ENCODE measurements at places on chromosomes 13 and 19.

- DNase-seq: no peak
These were observed 2.0 kb downstream of the UHRF1 start for GRCh38 chr19:4911314-4911713.

GRCh38 chr19:17333611-17334413 is 843 bp downstream of the ANO8 start:
- DNase-seq: peak; percentile 93

DNA sequence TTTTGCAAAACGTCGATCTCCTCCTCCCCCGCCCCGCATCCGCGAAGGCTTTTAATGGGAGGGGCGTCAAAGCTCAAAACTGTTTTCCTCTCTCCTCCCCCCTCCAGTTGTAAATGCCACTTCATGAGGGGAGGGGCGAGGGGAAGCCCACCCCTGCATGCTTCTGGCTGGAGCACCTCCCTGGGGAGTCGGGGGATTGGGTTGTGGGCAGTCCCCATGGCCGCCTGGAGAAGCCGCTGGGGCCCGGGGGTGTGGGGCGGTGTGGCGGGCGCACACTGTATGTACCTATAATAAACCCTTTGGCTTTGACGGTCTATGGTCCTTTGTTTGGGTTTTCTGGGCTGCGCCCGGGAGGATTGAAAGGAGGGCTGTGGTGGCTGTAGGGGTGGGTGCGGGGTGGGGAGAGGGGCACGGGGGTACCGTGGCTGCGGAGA is 505 bp upstream of the SHKBP1 start:
- peak; percentile 53 for DNase-seq

DNA sequence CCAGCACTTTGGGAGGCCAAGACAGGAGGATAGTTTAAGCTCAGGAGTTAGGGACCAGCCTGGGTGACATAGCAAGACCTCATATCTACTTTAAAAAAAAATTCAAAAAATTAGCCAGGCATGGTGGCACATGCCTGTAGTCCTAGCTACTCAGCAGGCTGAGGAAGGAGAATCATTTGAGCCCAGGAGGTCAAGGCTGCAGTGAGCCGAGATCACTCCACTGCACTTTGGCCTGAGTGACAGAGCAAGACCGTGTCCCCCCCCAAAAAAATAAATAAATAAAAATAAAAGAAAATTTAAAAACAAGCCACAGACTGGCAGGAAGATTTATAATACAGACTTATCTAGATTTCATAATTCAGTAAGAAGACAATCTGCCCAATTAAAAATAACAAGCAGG is 14.8 kb downstream of the PSPC1 start:
- no peak for DNase-seq

GRCh38 chr19:10768936-10769335 is 51.1 kb downstream of the DNM2 start:
- no peak for DNase-seq

GRCh38 chr13:100899720-100900316 is 225.2 kb upstream of the TMTC4 start:
- DNase-seq: no peak

DNA sequence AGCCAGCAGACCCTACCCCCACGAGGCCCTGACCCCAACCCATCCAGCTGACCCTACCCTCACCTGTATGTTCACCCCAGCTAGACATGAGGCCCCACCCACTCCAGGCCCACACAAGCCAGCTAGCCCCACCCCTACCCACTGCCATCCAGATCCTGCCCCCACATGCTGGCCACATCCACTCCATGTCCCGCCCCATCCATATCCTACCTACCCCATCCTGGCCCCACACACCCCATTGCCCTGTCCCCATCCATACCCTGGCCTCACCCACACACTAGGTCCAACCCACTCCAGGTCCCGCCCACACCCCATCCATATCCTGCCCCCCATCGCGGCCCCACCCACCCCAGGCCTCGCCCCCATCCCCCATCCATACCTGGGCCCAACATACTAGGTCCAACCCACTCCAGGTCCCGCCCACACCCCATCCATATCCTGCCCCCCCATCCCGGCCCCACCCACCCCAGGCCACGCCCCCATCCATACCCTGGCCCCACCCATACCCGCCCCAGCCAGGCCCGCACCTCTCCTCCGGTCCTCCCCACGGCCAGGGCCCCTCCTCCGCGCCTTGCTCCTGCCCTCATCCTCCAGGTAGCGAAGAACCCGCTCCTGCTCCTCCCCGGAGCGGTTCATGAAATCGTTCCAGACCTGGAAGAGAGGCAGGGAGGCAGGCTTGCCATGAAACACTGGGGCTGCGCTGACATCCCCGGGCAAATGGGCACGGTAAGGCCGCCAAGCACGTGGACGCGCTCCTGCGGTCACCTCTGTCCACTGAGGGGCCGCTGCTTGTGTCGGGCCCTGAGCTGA is 7.2 kb downstream of the RNU6-9 start:
- peak; percentile 58 for DNase-seq

GRCh38 chr19:15675560-15675959 is 2.7 kb downstream of the CYP4F12 start:
- no peak for DNase-seq

DNA sequence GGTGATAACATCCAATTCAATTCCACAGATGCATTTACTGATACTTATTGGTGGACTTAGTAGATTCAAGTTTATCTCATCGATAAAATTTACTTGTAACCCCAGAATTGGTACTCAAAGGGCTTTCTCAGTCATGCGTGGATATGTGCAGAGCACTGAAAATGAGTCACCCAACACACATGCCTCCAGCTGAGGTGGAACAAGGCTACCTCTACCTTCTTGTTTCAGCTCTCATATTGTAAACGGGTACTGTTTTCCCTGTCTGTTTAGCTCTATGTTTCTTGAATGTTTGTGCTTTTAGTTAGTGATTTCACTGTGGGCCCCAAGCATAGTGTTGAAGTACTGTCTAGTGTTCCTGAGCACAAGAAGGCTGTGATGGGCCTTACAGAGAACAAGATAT is 1.5 kb downstream of the LRRC63 start:
- DNase-seq: no peak

DNA sequence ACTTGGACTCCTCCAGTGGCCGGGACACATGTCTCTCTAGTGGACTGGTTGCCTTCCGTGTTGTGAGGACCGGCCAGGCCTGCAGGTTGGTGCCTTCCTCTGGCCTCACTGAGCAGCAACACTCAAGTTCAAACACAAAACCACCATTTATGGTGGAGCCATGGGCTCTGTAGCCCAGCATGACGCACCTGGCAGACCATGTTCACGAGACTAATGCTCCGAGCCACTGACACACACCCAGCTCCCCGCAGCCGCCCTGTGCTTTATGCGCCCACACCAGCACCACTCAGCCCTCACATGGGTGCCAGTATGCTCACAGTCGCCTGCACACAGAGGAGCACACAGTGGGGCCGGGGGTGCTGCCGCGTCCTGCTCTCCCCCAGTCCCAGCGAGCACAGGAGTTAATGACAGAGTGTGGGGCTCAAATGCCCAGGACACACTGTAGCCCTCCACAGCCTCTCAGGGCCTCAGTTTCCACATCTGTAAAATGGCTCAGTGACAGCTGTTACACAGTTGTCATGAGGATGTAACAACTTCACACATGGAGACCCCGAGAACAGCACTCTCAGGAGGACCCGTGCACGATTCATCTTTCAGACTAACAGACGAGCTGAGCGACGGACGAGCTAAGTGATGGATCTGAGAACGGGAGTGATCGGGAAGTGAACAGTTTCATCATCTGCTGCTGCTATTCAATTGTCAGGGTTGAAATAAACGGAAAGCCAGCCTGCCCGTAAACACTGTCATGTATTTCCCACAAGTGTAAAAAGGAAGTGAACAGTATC is 7.8 kb downstream of the GAS6 start:
- no peak for DNase-seq

GRCh38 chr13:30334663-30335386 is 27.5 kb upstream of the KATNAL1 start:
- no peak for DNase-seq

DNA sequence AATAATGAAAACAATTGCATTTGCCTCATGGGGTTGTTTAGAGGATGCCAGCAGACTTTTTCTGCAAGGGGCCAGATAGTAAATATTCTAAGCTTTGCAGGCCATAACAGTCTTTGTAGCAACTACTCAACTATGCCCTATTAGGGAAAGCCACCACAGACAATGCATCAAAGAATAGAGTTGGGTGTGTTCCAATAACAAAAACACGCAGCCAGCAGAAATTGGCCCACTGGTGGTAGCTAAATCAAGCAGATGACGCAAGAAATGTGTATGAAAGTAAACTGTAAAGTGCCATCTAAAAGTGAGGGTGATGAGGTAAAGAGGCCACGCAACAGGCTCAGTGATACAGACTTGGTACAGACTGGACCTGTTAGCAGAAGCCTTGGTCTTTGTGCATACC is 75.2 kb upstream of the SIAH3 start:
- DNase-seq: no peak

Measured in activated CD8-positive, alpha-beta memory T cell treated with anti-CD3 and anti-CD28 coated beads, Interleukin-2, amount 10 ng/mL, durations not matched to agents 7 days and 5 days (primary cell).